Eye (tissue), 1 donor: ENCODE measurements at places on chromosomes 3 and 15.

- DNase-seq: no peak
Observed at GRCh38 chr15:66758844-66759243, 56.8 kb downstream of the SMAD6 start.

- DNase-seq: no peak
Observed at GRCh38 chr15:98123297-98123696, 162.8 kb downstream of the ARRDC4 start.

GRCh38 chr15:39188930-39189329, 391.9 kb upstream of the THBS1 start:
- no peak for DNase-seq

DNA sequence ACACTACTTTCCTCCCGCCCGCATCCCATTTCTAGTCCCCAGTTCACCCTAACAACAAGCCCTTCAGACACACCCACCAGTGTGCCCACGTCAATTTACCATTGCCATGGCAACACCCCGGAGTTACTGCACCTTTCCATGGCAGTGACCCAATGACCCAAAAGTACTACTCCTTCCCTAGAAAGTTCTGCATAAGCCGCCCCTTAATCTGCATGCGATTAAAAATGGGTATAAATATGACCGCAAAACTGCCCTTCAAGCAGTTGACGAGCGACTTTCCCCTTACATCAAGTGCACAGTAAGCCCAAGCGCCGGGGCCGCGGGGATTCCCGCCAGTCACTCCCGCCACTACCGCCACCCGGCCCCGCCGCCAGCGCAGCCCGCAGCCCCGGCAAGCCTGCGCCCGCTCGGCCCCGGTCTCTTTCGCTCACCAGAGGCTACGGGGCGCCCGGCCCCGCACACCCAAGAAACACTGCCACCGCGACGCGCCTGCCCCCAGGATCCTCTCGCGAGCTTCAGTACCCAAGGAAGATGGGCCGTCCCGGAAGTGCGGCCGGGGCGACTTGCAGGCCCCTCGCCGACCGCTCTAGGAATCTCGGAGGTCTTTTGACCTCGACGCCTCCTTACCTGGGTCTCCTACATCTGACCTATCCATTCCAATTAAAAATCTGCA, 27.2 kb upstream of the ZNF502 start:
- DNase-seq: peak; percentile 90

GRCh38 chr3:181510500-181510899, 201.2 kb upstream of the SOX2 start:
- no peak for DNase-seq

- no peak for DNase-seq
Observed at GRCh38 chr15:62483814-62484213, 318.7 kb upstream of the C2CD4B start.

DNA sequence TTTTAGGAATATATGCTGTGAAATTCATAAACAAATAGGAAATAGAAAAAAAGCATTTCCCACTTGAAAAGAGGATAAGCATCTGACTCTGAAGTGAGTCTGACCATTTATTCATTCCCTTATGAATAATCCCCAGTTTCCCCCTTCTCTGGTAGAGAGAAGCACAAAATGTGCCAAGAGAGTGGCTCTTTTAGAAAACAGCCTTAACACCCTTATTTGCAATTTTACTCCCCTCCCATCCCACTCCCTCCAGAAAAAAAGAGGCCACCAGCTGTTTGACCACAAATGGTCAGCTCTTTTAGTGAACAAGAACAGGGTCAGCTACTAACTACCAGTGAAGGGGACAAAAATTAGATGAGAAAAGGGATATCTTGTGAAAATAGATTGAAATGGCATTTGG, 184.5 kb upstream of the ADAMTS9 start:
- no peak for DNase-seq

GRCh38 chr3:39809181-39809994, at the start of gene MYRIP:
Gene MYRIP (plus strand): TSS chr3:39809609. CDS start chr3:39900817, 91,208 bp downstream.
- DNase-seq: peak; percentile 87

- DNase-seq: peak; percentile 77
Observed at GRCh38 chr3:177195242-177195991, 1.9 kb downstream of the TBL1XR1 start.

- no peak for DNase-seq
Observed at GRCh38 chr3:47128137-47128536, 35.8 kb downstream of the SETD2 start.

GRCh38 chr15:94141802-94142201, 89.6 kb upstream of the MCTP2 start:
- no peak for DNase-seq

GRCh38 chr3:181868576-181869082, 156.9 kb downstream of the SOX2 start:
- DNase-seq: no peak

DNA sequence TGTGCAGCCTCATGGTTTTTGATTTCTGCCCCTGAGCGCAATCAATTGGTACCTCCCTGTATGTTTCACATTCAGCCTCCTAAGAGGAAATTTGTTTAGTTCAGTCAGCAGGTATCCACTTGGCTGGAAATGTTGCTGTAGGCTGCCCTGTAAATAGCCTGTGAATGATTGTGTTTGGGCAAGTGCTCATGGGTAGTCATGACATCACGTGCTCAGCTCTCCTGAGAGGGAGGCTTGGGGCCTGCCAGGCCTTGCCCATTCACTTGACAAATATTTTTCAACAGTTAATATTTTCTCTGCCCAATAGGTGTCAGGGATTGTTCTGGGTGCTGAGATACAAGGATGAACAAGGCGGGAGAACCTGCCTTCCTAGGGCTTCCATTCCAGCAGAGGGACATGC, 13.3 kb downstream of the HRH1 start:
- no peak for DNase-seq

DNA sequence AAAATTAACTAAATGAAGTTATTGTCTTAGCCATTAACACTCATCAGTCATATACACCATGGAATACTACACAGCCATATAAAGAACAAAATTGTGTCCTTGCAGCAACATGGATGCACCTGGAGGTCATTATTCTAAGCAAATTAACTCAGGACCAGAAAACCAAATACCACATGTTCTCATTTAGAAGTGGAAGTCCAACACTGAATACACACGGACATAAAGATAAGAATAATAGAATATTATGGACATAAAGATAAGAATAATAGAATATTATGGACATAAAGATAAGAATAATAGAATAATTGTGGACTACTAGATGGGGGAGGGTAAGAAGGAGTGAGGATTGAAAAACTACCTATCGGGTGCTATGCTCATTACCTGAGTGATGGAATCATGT, 122.3 kb downstream of the CHL1 start:
- no peak for DNase-seq

DNA sequence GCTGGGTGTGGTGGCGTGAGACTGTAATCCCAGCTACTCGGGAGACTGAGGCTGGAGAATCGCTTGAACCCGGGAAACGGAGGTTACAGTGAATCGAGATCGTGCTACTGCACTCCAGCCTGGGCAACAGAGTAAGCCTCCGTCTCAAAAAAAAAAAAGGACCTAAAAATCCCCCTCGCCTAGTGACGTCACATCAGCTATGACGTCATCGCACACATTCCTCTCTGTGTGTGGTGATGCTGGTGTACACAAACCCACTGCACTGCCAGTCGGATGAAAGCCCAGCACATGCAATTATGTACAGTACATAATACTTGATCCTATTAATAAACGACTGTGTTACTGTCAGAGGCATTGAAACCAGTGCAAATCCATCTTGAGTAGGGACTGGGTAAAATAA, 40.2 kb upstream of the SEC61A1 start:
- no peak for DNase-seq

GRCh38 chr3:58260733-58261132, 23.1 kb downstream of the ABHD6 start:
- no peak for DNase-seq

- DNase-seq: no peak
Observed at GRCh38 chr15:100723315-100723801, 121.0 kb downstream of the ASB7 start.

DNA sequence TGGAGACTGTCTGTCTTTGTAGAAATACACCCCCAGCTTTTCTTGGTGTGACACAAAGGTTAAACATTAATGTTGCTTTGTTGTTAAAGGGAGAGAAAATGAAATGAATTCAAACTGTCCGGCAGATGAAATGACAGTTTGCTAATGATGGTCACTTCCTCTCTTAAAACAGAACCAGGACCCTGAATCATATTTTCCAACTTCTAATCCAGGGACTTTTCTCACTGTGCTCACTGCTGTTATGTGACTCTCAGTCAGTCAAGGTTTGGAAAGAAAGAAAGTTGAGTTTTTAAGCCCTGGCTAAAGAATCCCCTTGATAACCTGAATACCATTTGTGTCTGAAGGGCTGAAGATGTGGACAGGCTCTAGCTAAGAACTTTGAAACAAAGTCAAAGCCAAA, 215.8 kb downstream of the AGBL1 start:
- no peak for DNase-seq

DNA sequence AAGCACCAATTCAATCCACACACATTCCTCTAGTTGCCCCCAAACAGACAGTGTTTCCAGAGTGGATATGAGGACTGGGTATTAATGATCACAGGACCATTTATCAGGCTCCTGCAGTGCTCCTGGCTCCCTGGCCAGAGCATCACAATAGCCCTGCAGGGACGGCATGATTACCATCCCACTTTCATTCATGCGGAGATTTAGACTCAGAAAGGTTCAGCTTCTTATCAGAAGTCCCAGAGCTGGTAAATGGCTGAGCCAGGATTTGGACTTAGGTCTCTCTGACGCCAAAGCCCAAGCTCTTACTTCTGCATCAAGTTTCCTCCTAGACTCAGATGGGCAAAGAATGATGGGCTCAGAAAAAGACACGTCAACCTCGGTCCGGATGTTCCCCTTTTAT, 2.9 kb upstream of the EPHB3 start:
- DNase-seq: no peak

GRCh38 chr15:96341513-96342405, 11.3 kb downstream of the NR2F2 start:
- DNase-seq: no peak

- DNase-seq: no peak
Observed at GRCh38 chr3:102069211-102069662, 219.9 kb downstream of the NFKBIZ start.

GRCh38 chr15:25179673-25180511, 225.1 kb downstream of the SNRPN start:
- DNase-seq: no peak
